ENCODE measurements at places on chromosomes 4 and X. TPM values are rescaled to one million over a fixed set of nuclear protein-coding genes. Genes with fewer than 3 reads are reported as not detected.

GRCh38 chr4:165927815-165928214 is 54.8 kb downstream of the TLL1 start:
- DNase-seq: no peak
- H3K4me3 ChIP-seq: no peak overlapping the region
- H3K4me1 ChIP-seq: no peaks in the 10 kb centered on the region
- H3K27me3 ChIP-seq: peaks cover 4% of the 10 kb centered on the region
- no peaks in the 10 kb centered on the region for H3K36me3 ChIP-seq

- H3K36me3 ChIP-seq: no peaks in the 10 kb centered on the region
- DNase-seq: peak; percentile 56
- H3K4me3 ChIP-seq: no peak overlapping the region
- peaks cover 3% of the 10 kb centered on the region for H3K27me3 ChIP-seq
- H3K27ac ChIP-seq: no peak overlapping the region
These were observed 66.8 kb upstream of the NKX1-1 start for GRCh38 chr4:1472911-1473518.

GRCh38 chr4:7797330-7797729 is 142.3 kb downstream of the AFAP1 start:
- peaks cover 5% of the 10 kb centered on the region for H3K4me1 ChIP-seq
- H3K36me3 ChIP-seq: peaks cover 31% of the 10 kb centered on the region
- H3K4me3 ChIP-seq: no peak overlapping the region
- H3K27ac ChIP-seq: no peak overlapping the region
- no peak for DNase-seq
- H3K27me3 ChIP-seq: no peaks in the 10 kb centered on the region

The PF4V1 gene
- total RNA-seq: not detected

DNA sequence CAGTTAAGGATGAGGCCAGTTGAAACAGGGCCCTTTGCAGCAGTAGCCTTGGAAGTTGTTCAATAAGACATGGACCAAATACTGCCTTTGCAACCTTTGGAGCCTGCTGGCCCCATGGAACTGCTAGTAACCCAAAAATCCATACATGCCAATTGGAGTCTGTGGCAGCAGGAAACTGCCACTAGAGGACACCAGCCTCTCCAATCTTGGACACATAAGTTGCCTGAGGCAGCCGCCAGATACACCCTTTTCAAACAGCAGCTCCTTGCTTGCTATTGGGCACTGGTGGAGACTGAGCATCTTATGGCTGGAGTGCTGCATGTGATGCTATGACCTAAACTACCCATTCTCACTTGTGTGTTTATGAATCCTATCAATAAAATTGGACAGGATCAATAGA is 14.8 kb upstream of the LAP3 start:
- no peak overlapping the region for H3K4me3 ChIP-seq
- H3K4me1 ChIP-seq: no peaks in the 10 kb centered on the region
- H3K27me3 ChIP-seq: no peaks in the 10 kb centered on the region

- H3K4me1 ChIP-seq: peaks cover 45% of the 10 kb centered on the region
- no peak overlapping the region for H3K27ac ChIP-seq
- no peak for DNase-seq
These were observed 114.5 kb upstream of the ACSL4 start for GRCh38 chrX:109847257-109848187.

DNA sequence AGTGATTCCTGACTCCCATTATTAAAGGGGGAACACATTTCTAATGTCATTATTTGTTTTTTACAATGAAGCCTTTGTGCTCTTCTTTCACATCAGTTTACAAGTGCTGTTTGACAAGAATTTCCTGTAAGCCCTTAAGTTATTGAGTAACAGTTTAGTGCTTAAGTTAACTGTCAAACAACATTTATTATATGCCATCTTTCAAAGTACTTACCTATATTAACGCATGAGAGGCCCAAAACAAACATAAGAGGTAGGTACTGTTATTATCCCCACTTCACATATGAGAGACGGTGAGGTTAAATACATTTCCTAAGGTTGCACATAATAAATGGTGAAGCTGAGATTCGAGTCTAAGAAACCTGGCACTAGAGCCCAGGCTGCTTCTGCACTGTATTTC is 56.0 kb upstream of the MAGED1 start:
- H3K4me1 ChIP-seq: peaks cover 5% of the 10 kb centered on the region
- H3K27ac ChIP-seq: no peak overlapping the region
- peaks cover 14% of the 10 kb centered on the region for H3K36me3 ChIP-seq

The FGF16 gene
- not detected for total RNA-seq

GRCh38 chr4:21888195-21888976 is 60.2 kb downstream of the KCNIP4 start:
- no peak overlapping the region for H3K27ac ChIP-seq
- H3K4me3 ChIP-seq: no peak overlapping the region
- H3K27me3 ChIP-seq: no peaks in the 10 kb centered on the region
- H3K36me3 ChIP-seq: no peaks in the 10 kb centered on the region
- DNase-seq: no peak
- H3K4me1 ChIP-seq: no peaks in the 10 kb centered on the region

DNA sequence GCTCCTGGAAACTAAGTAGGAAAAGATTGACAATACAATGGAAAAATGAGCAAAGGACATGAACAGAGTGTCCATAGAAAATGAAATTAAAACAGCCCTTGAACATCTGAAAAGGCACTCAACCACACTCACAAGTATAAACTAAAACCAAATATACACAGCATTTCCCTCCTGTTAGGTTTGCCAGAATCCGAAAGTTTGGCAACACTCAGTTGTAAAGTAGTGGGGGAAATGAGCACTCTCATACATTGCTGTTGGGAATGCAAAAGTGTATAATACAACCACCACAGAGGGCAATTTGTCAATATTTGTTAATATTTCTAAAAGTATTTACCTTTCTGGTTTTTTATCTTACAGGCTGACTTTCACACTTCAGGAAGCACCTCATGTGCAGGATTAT is 84.2 kb upstream of the TMEM164 start:
- H3K36me3 ChIP-seq: no peaks in the 10 kb centered on the region
- peaks cover 12% of the 10 kb centered on the region for H3K4me1 ChIP-seq
- no peak overlapping the region for H3K27ac ChIP-seq
- no peak for DNase-seq
- H3K4me3 ChIP-seq: no peak overlapping the region

DNA sequence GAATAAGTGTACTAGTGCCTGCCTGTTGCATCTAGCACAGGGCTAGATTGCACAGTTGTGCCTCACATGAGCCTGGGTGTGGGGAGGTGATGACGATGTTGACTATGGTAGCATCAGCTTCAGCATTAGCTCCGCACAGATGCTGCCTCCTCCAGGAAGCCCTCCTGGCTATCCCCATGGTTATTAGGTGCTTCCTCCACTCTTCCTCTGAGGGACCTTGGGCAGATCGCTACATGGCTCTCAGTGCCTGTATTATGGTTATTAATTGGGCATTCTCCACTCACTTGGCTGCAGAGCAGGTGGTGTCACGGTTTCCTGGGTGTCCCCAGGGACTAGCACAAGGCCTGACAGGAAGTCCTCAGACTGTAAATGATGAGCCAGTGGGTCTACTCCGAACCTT is 325.6 kb downstream of the ARHGAP10 start:
- peaks cover 8% of the 10 kb centered on the region for H3K36me3 ChIP-seq
- H3K27me3 ChIP-seq: no peaks in the 10 kb centered on the region
- no peak overlapping the region for H3K4me3 ChIP-seq
- no peak overlapping the region for H3K27ac ChIP-seq
- no peak for DNase-seq

GRCh38 chr4:92451782-92452181 is 148.0 kb downstream of the GRID2 start:
- H3K4me3 ChIP-seq: no peak overlapping the region
- no peak for DNase-seq
- H3K27ac ChIP-seq: no peak overlapping the region
- H3K36me3 ChIP-seq: no peaks in the 10 kb centered on the region

Measured in type B pancreatic cell (in vitro differentiated cells).